ENCODE measurements at places on chromosomes 13 and 19.

- DNase-seq: no peak
Observed at GRCh38 chr19:23241419-23241818, 8.8 kb downstream of the ZNF724 start.

DNA sequence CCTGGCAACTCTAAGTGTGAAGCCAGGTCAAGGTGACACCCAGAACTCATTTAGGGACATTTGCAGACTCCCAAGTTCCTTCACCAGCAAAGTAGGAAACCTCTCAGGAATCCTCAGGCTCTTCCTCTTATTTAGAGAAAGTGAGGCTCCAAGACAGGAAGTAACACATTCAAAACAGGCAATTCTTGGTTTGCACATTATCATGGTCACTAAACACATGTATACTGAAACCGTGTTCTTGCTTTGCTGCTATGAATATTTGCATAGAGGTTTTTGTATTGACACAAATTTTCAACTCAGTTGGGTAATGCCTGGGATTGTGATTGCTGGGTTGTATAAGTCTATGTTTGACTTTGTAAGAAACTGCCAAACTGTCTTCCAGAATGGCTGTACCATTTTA is 13.2 kb upstream of the URI1 start:
- DNase-seq: no peak

DNA sequence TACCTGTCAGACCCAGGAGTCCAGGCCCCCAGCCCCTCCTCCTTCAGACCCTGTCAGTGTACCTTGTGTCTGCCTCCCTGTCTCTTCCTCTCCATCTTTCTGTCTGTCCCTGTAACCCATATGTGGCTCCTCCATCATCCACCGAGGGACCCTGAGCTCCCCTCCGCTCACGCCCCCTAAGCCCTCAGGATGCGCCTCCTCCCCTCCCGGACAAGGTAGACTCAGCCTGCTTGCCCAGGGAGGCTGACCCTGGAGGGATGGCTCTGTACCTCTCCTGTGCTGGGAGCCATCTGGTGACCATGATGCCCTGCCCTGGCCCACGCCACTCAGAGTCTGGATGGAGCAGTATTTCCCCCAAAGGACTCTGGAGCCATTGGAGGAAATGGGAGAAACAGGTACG is 1.0 kb upstream of the CAPN12 start:
- no peak for DNase-seq

DNA sequence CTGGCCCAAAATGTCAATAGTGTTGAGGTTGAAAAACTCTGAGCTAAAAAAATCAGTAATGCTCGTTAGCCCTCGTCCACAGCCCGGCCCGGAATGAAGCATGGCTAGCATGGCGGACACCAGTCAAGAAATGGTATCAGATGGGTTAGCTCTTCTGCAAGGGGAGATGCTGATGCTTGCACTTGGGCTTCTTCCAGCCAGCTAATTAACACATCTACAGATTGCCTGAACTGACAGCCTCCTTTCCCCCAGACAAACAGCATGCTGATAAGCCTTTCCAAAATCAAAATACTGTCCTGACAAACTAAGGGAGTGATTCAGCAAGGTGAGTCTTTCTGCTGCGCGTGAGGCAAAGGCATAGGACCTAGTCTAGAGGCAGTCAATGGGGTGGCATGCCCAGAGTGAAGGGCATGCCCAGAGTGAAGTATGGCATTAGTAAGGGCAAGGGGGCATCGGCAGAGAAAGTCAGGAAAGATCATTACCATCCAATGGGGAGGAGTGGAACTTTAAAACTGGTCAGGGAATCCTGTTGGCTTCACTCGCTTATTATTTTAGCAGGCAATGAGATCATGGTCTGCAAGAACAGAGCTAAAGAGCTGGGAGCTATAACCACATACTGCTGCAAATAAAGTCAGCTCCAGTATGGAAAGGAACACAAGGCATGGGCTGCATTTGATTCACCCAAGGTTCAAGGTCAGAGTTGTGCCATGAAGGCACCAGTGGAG is 30.2 kb upstream of the UBE2L5 start:
- no peak for DNase-seq

GRCh38 chr19:1327125-1327524 is 41.5 kb downstream of the EFNA2 start:
- DNase-seq: no peak
